ENCODE measurements at places on chromosomes 3 and 15. TPM values are rescaled to one million over a fixed set of nuclear protein-coding genes. Genes with fewer than 3 reads are reported as not detected.

Gene NEK11
- polyA plus RNA-seq = 4.0 TPM

Gene GLDN
- 0.17 TPM for polyA plus RNA-seq

Gene VPS18
- 25.7 TPM for polyA plus RNA-seq

Gene FBLN2
- 23.9 TPM for polyA plus RNA-seq

Gene TMEM108
- 0.52 TPM for polyA plus RNA-seq

Gene CHAC1
- polyA plus RNA-seq = 154 TPM

Gene GABRR3
- polyA plus RNA-seq = not detected

Gene TMEM44
- 16.8 TPM for polyA plus RNA-seq
